Activated naive CD4-positive, alpha-beta T cell treated with anti-CD3 and anti-CD28 coated beads, Interleukin-2, amount 10 ng/mL, durations not matched to agents 7 days and 5 days (primary cell): ENCODE measurements at places on chromosomes 5 and 9.

- DNase-seq, result no peak
These were observed 7.7 kb downstream of the ARHGAP26 start for GRCh38 chr5:142777850-142778249.

DNA sequence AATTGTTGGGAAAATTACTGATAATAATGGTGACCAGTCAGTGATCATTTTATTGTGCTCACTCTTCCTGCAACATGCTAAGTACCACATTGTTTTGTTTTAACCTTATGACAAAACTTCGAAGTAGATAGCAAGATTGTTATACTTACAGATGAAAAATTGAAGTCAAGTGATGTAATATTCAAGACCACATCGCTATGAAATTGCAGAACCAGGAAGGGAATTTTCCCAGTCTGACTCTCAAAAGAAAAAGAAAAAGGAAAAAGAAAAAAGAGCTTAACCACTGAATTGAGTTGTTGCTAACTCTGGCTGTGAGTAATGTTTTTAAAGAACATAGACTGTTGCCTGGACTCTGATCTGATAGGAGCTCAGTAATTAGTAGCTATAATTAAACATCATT is 170.6 kb upstream of the HAPLN1 start:
- no peak for DNase-seq

- DNase-seq, result no peak
These were observed 3.4 kb downstream of the MGAT1 start for GRCh38 chr5:180799194-180799593.

DNA sequence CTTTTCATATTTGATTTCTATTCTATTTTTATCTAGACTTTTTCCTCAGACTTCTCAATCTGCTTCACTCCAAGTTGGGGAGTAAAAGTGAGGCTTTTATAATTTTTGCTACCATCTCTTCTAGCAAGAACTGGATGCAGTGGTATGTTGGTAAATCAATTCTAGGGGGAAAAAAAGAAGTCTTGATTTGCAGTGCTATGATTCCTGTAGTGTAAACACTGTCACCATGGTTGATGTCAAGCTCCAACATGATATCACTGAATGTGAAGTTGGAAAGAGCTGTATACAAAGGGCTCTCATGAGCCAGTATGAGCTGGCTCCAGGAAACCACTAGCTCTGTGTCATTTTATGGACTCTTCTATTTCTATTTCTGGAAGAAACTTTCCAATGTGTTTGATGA is 439.2 kb downstream of the NTRK2 start:
- DNase-seq, result no peak

DNA sequence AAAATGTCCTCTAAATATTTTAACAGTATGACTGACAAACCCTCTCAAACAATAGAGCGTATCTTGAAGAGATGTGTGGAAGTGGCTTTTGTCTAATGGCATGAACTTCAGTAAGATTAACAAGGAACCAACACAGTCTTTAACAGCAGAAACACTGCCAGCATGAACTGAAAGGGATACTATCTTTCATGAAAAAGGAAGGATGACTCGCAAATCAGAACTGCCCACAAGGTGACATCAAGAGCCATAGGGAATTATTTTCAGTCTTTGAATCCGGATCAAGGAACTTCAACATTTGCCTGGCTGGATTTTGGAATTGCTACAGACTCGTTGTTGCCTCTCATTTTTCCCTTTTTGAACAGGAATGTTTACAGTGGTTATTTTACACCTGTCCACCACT is 5.1 kb upstream of the HEXB start:
- DNase-seq, result no peak

GRCh38 chr5:156802501-156802900 is 47.6 kb upstream of the PPP1R2B start:
- DNase-seq, result no peak

GRCh38 chr9:126028746-126029145 is 281.6 kb downstream of the PBX3 start:
- no peak for DNase-seq

DNA sequence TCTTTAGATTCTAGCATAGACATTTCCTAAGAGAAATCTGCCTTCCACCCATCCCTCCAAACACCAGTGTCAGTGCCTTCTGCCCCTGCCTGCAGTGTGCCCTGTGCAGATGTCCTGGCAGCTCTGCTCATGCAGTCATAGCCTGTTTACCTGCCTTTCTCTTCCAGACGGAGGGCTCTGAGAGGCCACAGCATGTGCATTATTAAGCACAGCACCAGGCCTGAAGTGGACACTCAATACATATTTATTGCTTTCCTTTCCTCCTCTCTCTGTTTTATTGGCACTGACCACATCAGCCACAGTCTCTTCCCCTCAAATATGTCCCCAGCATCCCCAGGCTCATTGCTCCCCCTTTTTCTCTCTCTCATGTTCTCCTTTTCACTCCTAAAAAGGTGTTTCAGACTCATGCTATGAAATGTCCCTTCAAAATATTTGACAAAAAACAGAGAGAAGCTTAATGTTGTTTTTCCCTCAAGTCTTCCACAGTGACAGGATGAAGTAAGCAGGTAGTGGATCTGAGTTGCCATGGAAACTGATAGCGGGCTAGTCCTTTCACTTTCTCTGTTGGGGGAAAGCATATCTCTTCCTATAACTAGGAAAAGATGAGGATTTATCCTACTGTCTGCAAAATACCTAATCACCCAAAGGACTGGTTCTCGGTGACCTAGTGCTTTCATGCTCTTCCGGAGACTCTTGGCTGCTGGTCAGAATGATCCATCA is 100.9 kb downstream of the ATP10B start:
- no peak for DNase-seq

DNA sequence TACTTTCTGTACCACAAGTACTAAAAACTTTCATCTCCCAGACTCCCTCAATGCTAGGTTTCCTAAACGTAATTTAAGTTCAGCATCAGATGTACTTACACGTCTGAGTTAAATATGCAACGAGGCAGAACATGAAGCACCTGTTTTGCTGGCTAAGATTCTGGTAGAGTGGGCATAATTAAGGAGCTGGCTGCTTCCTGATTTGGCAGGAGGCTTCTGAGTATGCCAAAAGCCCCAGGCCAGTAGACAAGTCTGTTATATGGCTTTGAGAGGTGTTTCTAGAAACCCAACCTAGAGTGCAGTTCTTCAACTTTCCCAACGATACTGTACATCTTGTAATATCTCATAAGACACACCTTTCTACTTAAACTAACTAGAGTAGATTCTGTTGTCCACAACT is 13.6 kb downstream of the TICAM2 start:
- DNase-seq, result no peak

DNA sequence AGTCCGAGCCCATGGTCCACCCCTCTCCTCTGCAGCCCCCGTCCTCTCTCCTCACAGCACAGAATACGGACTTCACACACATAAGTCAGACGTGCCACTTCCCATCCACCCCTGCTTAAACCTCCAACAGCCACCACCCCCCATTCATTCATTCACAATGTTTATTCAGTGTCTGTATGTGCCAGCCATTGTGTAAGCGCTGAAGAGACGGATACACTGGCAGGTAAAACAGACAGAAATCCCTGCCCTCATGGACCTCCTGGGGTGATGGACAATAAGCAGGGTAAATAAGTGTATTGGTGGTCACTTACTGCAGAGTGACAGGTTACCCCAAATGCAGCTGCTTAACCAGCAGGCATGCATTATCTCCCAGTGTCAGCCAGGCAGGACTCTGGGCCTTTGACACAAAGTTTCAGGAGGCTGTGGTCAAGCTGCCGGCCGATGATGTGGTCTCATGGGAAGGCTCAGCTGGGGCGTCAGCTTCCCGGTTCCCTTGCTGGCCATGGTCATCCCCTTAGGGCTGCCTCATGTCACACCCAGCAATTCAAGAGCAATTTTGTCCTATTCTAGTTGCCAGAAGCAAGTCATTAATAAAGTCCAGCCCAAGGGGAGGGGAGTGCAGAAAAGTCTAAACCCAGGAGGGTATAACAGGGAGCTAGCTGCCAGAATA is 1.8 kb upstream of the PAXX start:
- DNase-seq, result no peak

GRCh38 chr5:10261065-10261464 is 11.0 kb downstream of the CCT5 start:
- no peak for DNase-seq

GRCh38 chr5:119304439-119305211 is 51.2 kb upstream of the TNFAIP8 start:
- no peak for DNase-seq

DNA sequence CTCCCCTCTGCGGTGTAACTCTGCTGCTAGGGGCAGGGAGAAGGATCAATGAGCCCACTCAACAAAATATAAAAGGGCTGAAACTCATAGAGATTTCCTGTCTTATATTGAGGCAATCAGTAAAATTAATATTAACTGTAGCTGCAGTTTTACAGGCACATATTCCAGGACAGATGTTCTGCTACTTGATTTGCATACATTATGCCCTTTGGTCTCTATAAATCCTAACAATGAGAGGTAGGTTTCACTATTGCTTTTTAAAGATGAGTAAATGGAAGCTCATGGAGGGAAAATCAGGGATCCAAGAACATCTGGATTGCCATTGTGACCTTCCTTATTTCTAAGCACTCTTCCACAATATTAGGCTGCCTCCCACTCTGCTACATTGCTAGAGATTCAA is 23.5 kb upstream of the TRIM32 start:
- no peak for DNase-seq

GRCh38 chr9:34558919-34559623 is 30.5 kb downstream of the CNTFR start:
- no peak for DNase-seq

GRCh38 chr5:170416526-170416925 is 27.4 kb upstream of the KCNMB1 start:
- DNase-seq, result no peak

DNA sequence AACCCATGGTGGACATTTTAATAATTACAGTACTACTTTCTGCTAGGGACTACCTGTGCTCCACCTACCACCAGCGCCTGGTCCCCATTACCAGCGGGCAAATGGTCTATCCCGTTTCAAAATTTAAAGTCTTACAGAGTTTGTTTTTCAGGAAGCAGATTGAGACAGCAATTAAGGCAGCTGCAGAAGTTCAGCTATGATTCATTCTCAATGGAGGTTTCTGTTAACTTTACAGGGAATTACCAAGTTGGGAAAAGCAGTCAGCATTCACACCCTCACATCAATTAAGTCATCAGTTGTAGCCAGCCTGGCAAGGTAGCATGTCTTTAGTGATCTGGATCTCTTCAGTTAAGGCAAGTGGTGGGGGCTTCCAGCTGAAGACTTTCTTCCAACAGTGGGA is 410.6 kb upstream of the DAB2 start:
- no peak for DNase-seq

DNA sequence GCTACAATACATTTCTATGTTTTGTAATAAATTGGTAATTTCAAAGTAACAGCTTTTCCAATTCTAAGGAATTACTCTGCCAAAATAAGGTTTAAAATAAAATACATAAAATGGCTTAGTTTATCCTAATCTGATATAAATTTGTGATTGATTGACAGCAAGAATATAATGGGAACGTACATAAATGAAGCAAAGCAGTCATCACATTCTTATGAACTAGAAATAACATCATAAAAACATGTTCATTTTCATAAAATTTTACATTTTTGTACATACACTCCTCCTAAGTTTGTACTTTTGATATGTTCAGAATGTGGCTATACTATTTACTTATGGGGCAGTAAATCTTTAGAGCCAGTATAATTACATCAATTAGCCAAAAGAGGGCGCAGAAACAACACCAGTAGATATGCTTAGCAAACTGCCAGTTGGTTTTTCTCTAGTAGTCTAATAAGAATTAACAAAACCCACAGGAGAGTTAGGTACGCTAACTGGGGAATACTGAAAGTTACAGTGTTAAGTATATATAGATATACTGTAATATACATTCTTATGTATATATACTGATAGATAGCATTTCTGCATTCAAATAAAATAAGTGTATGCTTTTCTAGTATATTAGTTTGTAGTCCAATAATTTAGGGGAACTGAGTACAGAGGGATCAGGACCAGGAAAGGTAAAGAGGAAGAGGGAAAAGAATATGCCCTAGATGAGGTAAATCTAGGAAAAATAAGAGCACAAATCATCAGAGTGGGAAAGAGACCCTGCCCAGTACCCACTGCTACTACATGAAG is 76.8 kb downstream of the ZDHHC21 start:
- no peak for DNase-seq
